Activated T-helper 17 cell treated with anti-CD3 and anti-CD28 coated beads, Interleukin-2, amount 50 U/mL, for 72 hours (primary cell): ENCODE measurements at places on chromosomes 5 and 9.
A peak's percentile ranks its signal among the peaks of the same experiment; 100 is the strongest.

- H3K27ac ChIP-seq, result no peak overlapping the region
- H3K4me3 ChIP-seq, result no peak overlapping the region
- no peaks in the 10 kb centered on the region for H3K4me1 ChIP-seq
- no peaks in the 10 kb centered on the region for H3K36me3 ChIP-seq
- no peaks in the 10 kb centered on the region for H3K27me3 ChIP-seq
- no peak for ATAC-seq
Observed at GRCh38 chr5:143559586-143560109, 156.2 kb upstream of the NR3C1 start.

GRCh38 chr9:69151506-69151905, 22.6 kb upstream of the TJP2 start:
- H3K36me3 ChIP-seq, result peaks cover 5% of the 10 kb centered on the region
- H3K27me3 ChIP-seq, result no peaks in the 10 kb centered on the region
- no peak overlapping the region for H3K4me3 ChIP-seq
- no peaks in the 10 kb centered on the region for H3K4me1 ChIP-seq
- no peak overlapping the region for H3K27ac ChIP-seq
- ATAC-seq, result no peak

GRCh38 chr9:111965566-111966019, 69.0 kb downstream of the UGCG start:
- no peak overlapping the region for H3K4me3 ChIP-seq
- H3K27ac ChIP-seq, result no peak overlapping the region
- no peaks in the 10 kb centered on the region for H3K36me3 ChIP-seq
- peaks cover 6% of the 10 kb centered on the region for H3K4me1 ChIP-seq
- no peaks in the 10 kb centered on the region for H3K27me3 ChIP-seq

- no peak overlapping the region for H3K4me3 ChIP-seq
- H3K27ac ChIP-seq, result peak overlapping the region; percentile 16
- no peak for ATAC-seq
- H3K27me3 ChIP-seq, result no peaks in the 10 kb centered on the region
Observed at GRCh38 chr9:77946296-77946695, 85.3 kb downstream of the GNAQ start.

- no peak for ATAC-seq
- no peaks in the 10 kb centered on the region for H3K27me3 ChIP-seq
- H3K27ac ChIP-seq, result no peak overlapping the region
- no peak overlapping the region for H3K4me3 ChIP-seq
- no peaks in the 10 kb centered on the region for H3K4me1 ChIP-seq
Observed at GRCh38 chr9:82599336-82599949, 463.5 kb downstream of the RASEF start.

DNA sequence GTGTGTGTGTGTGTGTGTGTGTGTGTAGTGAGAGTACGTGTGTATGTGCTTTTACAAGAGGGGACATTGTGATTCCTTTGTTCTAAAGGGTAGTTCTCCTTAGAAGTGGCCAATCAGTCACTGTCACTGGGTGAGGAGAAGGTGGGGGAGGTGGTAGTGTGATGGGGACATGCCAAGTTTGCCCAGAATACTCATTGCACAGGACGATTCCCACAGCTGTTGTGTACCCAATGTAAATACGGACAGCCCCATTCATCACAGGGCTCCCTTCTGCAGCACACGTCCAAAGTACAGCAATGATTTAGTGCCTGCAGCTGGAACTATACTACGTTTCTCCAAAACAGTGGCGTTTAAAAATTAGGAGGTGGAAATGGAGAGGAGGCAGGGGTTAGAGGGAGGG, 287.8 kb downstream of the TLR4 start:
- H3K4me1 ChIP-seq, result no peaks in the 10 kb centered on the region
- no peak for ATAC-seq

GRCh38 chr9:97812247-97812543, 40.8 kb upstream of the FOXE1 start:
- no peak overlapping the region for H3K27ac ChIP-seq
- no peak overlapping the region for H3K4me3 ChIP-seq
- no peaks in the 10 kb centered on the region for H3K36me3 ChIP-seq
- no peak for ATAC-seq
- H3K27me3 ChIP-seq, result peaks cover 3% of the 10 kb centered on the region
- H3K4me1 ChIP-seq, result no peaks in the 10 kb centered on the region

DNA sequence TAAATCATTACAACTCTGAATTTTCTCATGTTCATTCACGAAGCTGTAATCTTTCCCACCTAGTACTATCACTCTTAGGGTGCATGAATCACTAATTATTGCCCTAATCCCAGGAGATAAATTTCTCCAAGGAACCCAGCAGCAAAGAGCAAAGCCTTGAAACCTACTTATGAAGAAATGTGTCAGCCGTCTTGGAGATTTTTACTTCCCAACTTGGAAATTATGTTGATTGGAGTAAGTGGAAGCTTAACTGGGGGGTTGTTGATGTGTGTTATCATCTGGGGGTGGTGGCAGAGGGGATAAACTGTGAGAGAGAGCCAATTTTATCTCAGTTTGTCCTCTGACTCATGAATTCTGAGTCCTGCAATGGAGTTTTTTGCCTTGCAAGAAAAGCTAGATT, 440.5 kb upstream of the WWC1 start:
- H3K4me1 ChIP-seq, result no peaks in the 10 kb centered on the region
- no peak overlapping the region for H3K4me3 ChIP-seq
- ATAC-seq, result no peak
- H3K27ac ChIP-seq, result no peak overlapping the region
- no peaks in the 10 kb centered on the region for H3K36me3 ChIP-seq
- H3K27me3 ChIP-seq, result no peaks in the 10 kb centered on the region

- H3K27me3 ChIP-seq, result no peaks in the 10 kb centered on the region
- H3K27ac ChIP-seq, result no peak overlapping the region
- H3K4me3 ChIP-seq, result no peak overlapping the region
- no peaks in the 10 kb centered on the region for H3K36me3 ChIP-seq
- H3K4me1 ChIP-seq, result no peaks in the 10 kb centered on the region
- ATAC-seq, result no peak
Observed at GRCh38 chr5:166962461-166962860, 1329.0 kb upstream of the WWC1 start.

DNA sequence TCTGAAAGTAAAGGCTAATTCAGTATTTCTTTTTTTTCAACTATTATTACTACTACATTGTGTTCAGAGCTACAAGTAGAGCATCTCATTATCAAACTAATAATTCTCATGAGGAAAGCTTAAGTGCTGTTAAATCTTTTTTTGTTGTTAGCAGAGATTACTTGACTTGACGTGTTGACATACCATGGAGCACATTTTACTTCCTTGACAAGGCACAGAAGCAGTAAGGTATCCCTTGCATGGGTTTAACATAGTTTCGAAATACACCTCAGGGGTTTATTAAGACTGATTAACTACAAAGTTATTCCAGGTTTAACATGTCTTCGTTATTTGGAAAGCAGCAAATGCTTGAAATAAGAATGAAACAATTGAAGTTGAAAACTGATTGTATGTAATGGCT, 7.0 kb downstream of the SPDL1 start:
- ATAC-seq, result no peak
- peaks cover 13% of the 10 kb centered on the region for H3K4me1 ChIP-seq
- H3K36me3 ChIP-seq, result peaks cover 77% of the 10 kb centered on the region

DNA sequence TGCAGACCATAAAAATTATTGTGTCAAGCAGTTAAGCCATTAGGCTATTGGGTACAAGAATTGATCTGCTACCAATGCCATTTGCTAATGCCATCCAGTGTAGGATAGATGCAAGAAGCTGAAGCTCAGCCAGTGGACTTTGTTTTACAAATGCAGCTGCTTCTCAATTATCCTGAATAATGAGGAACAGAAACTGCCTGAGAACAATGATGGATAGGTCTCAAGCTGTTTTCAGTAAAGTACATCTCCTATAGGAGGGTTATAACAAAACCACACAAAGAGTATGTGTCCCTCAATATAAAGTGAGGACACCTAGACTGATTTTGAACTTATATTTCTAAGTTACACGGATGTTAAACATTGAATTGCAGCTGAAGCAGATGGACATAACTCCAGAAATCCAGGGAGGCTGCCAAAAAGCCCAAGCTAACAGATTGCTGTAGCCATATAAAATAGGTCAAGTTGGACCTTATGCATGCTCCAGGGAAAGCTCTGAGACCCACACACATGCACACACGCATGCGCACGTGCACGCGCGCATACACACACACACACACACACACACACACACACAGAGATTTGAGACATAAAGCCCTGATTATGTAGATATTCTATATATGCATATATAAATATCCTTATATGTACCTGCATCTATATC, 482.7 kb upstream of the CD180 start:
- H3K27ac ChIP-seq, result no peak overlapping the region
- no peaks in the 10 kb centered on the region for H3K36me3 ChIP-seq
- no peak overlapping the region for H3K4me3 ChIP-seq
- H3K27me3 ChIP-seq, result peaks cover 16% of the 10 kb centered on the region
- H3K4me1 ChIP-seq, result no peaks in the 10 kb centered on the region

GRCh38 chr9:121067640-121068039, 7.1 kb upstream of the CNTRL start:
- no peaks in the 10 kb centered on the region for H3K36me3 ChIP-seq
- peaks cover 17% of the 10 kb centered on the region for H3K4me1 ChIP-seq
- H3K27me3 ChIP-seq, result no peaks in the 10 kb centered on the region
- H3K4me3 ChIP-seq, result peak overlapping the region; percentile 4
- peak overlapping the region; percentile 66 for H3K27ac ChIP-seq
- peak; percentile 56 for ATAC-seq

DNA sequence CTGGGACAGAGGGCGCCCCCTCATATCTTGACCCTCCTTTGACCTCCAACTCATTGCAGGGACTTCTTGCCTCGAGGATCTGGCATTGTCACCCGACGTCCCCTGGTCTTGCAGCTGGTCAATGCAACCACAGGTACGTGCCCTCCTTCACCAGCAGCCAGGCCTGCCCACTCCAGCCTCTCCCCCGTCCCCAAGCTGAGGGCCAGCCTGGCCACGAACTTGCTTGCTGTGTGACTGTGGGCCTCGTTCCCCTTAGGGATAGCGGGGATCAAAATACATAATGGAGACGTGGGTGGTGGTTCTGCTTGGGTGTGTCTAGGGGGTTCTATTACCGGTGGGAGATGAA, 15.0 kb downstream of the DNM1 start:
- no peak for ATAC-seq
- no peaks in the 10 kb centered on the region for H3K36me3 ChIP-seq
- peak overlapping the region; percentile 87 for H3K4me3 ChIP-seq
- no peaks in the 10 kb centered on the region for H3K27me3 ChIP-seq
- H3K27ac ChIP-seq, result peak overlapping the region; percentile 91

GRCh38 chr5:9395706-9396105, 150.2 kb downstream of the SEMA5A start:
- ATAC-seq, result no peak
- no peak overlapping the region for H3K27ac ChIP-seq
- no peaks in the 10 kb centered on the region for H3K27me3 ChIP-seq
- no peaks in the 10 kb centered on the region for H3K4me1 ChIP-seq
- no peaks in the 10 kb centered on the region for H3K36me3 ChIP-seq

GRCh38 chr9:75551861-75552260, 338.6 kb upstream of the PCSK5 start:
- no peak overlapping the region for H3K4me3 ChIP-seq
- H3K36me3 ChIP-seq, result no peaks in the 10 kb centered on the region
- no peak overlapping the region for H3K27ac ChIP-seq
- no peak for ATAC-seq
- no peaks in the 10 kb centered on the region for H3K4me1 ChIP-seq

DNA sequence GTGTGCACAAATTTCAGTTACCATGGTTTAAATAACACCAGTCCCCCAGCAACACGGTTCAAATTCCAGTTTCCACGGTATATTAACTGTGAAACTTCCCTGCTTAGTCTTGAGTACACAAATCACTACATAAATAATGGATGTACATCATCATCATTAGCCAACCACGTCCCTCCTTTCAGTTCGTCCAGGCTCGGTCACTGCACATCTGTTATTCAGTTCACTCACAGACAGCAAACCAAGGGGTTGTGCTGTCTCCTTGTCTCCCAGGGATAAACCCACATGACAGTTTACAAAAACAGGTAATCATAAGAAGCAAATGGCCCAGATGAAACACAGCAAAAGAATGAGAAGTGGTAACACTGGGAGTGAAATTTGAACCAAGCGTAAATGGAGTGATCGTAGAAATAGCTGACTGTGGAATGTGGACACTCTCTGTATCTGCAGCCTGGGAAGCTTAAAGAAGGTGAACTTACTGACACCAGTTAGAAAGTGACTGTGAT, 61.0 kb upstream of the RAD23B start:
- H3K27ac ChIP-seq, result no peak overlapping the region
- H3K36me3 ChIP-seq, result no peaks in the 10 kb centered on the region
- no peak for ATAC-seq
- H3K4me1 ChIP-seq, result no peaks in the 10 kb centered on the region
- H3K4me3 ChIP-seq, result no peak overlapping the region
- peaks cover 11% of the 10 kb centered on the region for H3K27me3 ChIP-seq

DNA sequence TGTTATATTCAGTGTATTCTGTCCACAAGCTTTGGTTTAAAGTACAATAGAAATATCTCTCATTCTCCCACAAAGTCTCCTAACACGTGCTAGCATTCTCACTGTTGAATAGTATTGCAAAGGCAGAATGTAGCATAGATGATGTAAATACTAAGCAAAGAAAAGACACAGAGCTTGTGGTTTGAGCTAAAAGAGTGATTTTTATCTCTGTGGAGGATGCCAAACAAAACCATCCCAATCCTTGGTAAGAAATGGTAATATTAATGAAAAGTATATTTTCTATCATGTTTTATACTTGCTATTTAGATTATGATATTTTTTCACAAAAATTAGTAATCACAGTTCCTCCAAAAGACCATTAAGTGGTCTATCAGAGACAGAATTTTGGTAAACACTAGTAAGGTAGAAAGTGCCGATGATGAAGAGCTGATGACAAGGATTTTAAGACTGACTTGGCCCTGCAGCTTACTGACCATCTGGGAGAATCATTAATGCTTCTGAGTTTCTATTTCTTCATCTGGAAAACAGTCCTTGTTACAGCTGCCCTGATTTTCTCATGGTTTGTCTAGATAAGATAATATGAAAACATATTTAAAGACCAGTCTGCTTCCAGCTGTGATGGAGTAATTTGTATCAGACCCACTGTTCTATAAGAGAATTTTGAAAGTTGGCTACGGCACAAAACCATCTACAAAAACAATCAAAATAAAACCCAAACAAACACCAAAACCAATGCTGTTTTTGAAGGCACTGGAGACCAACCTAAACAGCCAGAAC, 510.2 kb downstream of the SPATA31D1 start:
- H3K4me1 ChIP-seq, result no peaks in the 10 kb centered on the region
- H3K27ac ChIP-seq, result no peak overlapping the region
- H3K4me3 ChIP-seq, result no peak overlapping the region
- no peak for ATAC-seq

DNA sequence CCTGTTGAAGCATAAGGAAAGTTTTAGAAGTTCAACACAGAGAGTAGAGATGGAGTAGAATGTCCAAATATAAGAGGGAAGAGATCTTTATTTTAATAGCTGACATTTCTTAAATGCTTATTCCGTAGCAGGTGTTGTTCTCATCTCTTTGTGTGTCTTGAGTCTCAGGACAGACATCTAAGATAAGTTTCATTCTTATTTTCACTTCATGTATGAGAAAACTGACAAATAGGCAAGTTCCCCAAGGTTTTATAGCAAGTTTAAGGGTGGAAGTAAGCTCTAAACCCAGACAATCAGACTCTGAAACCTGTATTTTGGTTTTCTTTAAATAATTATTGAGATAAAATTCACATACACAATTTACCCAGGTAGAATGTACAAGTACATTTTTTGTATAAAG, 228.4 kb upstream of the PPP1R2B start:
- no peaks in the 10 kb centered on the region for H3K36me3 ChIP-seq
- H3K27ac ChIP-seq, result no peak overlapping the region
- H3K4me3 ChIP-seq, result no peak overlapping the region
- H3K4me1 ChIP-seq, result no peaks in the 10 kb centered on the region

- H3K4me3 ChIP-seq, result no peak within 1 kb of the TSS
- no peaks in the 10 kb centered on the region for H3K4me1 ChIP-seq
- no peaks in the 10 kb centered on the region for H3K36me3 ChIP-seq
- ATAC-seq, result no peak
Observed at GRCh38 chr5:102498271-102499034, at the start of gene SLCO6A1. Gene SLCO6A1 (minus strand): TSS chr5:102499001. CDS start chr5:102498844, 157 bp downstream.
